ENCODE measurements at places on chromosomes 16 and 17.

DNA sequence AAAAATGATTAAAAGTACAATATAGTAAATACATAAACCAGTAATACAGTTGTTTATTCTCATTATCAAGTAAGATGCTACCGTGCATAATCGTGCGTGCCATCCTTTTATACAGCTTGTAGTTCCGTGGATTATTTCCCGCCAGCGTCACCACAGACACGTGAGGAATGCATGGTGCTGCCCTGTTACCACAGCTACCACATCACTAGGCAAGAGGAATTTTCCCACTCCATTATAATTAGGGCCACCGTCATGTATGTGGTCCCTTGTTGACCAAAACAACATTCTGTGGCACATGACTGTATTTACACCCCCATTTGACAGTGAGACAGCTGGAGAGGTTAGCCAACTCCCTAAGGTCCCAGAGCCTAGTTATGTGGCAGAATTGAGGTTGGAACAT is 30.5 kb upstream of the LGALS9 start:
- no peak for DNase-seq

- no peak for DNase-seq
Measured at GRCh38 chr17:47324224-47325020, 667 bp downstream of the EFCAB13 start.

DNA sequence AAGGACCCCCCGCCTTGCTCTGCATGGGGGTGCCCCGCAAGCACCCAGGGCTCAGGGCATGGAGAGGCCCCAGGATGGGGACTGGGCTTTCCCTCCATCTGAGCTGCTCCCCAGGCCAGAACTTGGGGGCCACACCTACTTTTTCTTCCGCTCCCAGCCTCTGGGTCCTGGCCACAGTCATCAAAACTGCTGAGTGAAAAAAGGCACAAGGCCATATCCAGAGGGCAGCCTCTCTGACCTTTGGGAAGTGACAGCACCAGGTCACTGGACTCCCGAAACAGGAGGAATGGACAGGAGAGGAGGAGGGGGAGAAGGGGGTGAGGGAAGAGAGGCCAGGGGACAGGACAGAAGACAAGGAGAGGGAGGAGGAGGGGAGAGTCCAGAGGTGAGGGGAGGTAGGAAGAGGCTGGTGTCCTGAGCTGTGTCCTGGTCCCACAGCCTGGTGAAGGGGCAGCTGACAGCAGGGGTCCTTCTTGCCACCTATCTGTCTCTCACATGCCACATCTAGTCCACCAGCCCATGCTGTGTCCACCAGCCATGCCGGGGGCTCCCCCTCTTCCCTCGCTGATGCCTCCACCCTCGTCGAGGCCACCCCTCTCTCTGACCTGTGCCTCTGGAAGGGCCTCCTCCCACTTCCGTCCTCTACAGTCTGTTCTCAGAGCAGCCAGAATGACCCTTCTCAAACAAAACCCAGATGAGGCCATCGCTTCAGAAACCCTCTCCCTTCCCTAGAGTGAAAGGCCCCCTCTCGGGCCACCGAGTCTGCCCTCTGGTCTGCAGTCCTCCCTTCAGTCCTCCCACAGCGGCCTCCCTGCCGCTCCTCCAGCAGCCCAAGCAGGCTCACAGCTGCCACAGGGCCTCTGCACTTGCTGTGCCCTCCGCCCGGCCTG is 73.9 kb upstream of the TOB1 start:
- DNase-seq: no peak

DNA sequence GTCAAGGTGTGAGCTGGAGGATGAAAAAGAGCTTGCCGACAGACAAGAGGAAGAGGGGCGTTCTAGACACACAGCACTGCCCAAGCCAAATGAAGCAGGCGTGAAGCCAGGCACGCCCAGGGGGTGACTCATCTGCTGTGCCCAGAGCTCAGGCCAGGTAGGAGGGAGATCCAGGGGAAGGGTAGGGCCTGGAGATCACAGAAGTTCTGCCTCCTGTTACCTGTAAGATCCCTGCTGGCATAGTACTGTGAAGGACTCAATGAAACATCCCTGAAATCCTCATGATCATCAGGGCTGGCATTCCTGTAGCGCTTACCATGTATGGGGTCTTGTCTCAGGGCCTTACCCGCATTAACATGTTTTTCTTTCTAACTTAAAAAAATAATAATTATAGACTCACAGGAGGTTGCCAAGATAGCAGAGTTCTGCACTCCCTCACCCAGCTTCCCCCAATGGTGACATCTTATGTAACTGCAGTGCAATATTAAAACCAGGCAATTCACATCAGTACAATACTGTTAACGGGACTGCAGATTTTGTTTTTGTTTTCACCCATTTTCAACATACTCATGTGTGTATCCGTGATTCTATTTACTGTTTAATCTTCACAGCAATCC is 158.6 kb downstream of the XYLT1 start:
- DNase-seq: no peak

- DNase-seq: no peak
Measured at GRCh38 chr17:31560616-31561235, 169.3 kb downstream of the RAB11FIP4 start.
